ENCODE measurements at places on chromosomes 6 and 20. TPM values are rescaled to one million over a fixed set of nuclear protein-coding genes. Genes with fewer than 3 reads are reported as not detected.

Gene BPIFB4
- total RNA-seq, result not detected

Gene ZHX3
- total RNA-seq, result 23.0 TPM

Gene IL17A
- total RNA-seq, result not detected

Gene PKIB
- not detected for total RNA-seq

Gene FERMT1
- 7.6 TPM for total RNA-seq

Gene HLA-DOB
- 0.28 TPM for total RNA-seq

- no peaks in the 10 kb centered on the region for H3K27me3 ChIP-seq
- DNase-seq, result no peak
- no peaks in the 10 kb centered on the region for H3K36me3 ChIP-seq
- no peak overlapping the region for H3K27ac ChIP-seq
- no peak overlapping the region for H3K4me3 ChIP-seq
Observed at GRCh38 chr20:36331209-36331608, 25.1 kb downstream of the DLGAP4 start.

DNA sequence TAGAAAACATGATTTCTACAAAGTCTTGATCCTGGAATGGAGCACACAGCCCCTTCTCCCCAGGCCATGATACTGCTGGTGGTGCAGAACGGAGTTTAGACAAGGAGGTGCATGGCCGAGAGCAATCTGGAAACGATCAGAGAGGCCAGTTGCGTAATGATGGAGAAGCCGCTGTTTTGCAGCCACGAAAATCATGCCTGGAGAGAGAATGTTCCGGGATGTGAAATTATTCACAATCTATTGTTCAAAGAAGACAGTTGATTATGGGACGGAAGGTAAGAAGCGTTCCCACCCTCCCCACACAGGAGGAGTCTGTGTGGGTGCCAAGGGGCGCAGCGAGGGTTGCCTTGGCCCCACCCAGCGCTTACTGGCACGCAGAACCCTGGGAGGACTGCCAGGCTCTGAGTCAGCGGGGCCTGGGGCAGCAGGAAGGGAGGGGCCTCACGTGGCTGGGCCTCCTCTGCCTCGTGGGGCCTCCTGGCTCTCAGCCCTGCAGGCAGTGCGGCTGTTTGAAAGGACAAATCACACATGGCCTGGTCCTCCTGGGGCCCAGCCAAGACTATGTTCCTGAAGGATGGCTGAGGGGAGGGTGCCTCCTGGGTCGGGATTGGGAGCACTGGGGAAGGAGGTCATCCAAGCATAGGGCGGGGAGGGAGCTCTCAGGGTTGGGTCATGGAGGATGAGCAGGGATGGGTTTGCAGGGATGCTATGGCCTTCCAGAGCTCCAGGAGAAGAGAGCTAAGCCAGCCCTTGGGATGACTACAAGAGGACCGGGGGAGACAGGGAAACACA, 8.7 kb upstream of the AP5S1 start:
- peak; percentile 99 for DNase-seq
- H3K4me1 ChIP-seq, result peaks cover 33% of the 10 kb centered on the region
- peak overlapping the region; percentile 93 for H3K27ac ChIP-seq

DNA sequence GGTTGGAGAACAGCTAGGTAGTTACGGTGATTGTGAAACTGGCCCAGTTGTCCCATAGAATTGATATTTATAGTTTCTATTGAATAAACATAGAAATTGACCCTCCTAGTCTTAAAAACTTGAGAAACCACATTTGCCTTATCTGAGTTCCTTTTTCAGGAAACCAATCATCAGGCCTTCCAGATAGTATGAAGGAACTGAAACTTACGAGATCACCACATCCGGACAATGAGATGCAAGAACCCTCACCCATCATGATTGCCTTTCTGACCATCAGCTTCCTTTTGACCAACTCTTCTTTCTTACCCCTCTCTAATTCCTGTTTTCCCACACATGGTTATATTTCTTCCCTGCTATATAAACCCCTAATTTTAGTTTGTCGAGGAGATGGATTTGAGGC, 21.8 kb downstream of the SLC35F1 start:
- H3K36me3 ChIP-seq, result no peaks in the 10 kb centered on the region
- no peaks in the 10 kb centered on the region for H3K27me3 ChIP-seq
- H3K4me3 ChIP-seq, result no peak overlapping the region
- no peak for DNase-seq
- no peak overlapping the region for H3K27ac ChIP-seq

DNA sequence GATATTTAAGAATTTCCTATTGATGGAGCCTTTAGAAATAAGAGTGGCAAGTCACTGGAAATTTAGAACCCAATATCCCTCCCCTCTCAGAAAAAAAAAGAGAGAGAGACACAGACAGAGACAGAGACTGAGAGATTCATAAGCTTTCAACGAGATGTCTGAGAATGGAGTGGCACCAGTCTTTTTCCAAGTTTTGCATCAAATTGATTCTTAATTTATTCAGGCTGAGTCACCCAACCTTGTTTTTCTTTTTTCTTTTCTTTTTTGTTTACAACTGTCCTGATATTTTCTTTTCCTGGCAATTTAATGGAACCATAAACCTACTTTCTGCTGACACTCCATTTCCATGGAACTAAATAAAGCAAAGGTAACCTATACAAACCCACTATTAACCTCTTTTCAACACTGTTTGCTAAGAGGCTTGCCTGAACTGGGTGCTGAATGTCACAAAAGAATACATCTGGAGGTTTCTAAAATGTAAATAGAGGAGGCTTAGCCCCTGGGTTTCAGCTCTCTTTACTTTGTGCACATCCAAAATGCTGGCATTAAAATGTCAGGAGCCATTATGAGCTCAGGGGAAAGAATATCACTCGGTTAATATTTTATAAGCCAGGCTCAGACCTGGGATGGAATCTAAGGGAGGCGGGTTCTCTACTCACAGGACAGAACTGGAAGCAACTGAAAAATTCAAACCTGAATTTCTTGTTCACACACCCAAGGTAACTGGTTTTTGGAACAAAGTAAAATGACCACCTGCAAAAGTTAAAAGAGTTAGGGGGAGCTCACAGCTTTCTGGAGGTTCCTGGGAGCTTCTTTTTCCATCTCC, 100.8 kb downstream of the BFSP1 start:
- no peak overlapping the region for H3K4me3 ChIP-seq
- no peaks in the 10 kb centered on the region for H3K4me1 ChIP-seq
- H3K27ac ChIP-seq, result no peak overlapping the region
- H3K27me3 ChIP-seq, result no peaks in the 10 kb centered on the region
- DNase-seq, result no peak

DNA sequence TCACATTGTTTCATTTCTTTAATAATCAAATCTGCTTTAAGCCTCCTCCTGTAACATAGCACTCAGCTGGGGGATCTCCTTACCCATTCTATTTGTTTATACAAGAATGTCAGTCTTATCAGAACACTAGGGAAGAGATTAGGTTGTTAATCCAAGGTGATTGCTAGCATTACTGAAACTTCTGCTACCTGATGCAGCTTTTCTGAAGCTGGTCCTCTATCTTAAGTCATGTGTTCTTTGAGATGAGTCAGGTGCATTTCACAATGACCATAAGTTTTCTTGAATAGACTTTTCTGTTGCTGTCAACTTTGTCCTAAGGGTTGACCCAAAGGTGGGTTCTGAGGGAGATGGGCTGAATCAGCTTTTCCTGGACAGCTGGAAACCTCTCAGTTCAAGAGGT, 60.7 kb upstream of the SYNCRIP start:
- no peak overlapping the region for H3K27ac ChIP-seq
- H3K4me3 ChIP-seq, result no peak overlapping the region
- no peaks in the 10 kb centered on the region for H3K36me3 ChIP-seq
- H3K27me3 ChIP-seq, result no peaks in the 10 kb centered on the region

- H3K4me1 ChIP-seq, result no peaks in the 10 kb centered on the region
- H3K27me3 ChIP-seq, result no peaks in the 10 kb centered on the region
- H3K36me3 ChIP-seq, result no peaks in the 10 kb centered on the region
- H3K27ac ChIP-seq, result no peak overlapping the region
- DNase-seq, result no peak
Observed at GRCh38 chr20:6636209-6637159, 131.0 kb upstream of the BMP2 start.

- no peaks in the 10 kb centered on the region for H3K27me3 ChIP-seq
- no peak overlapping the region for H3K4me3 ChIP-seq
- H3K27ac ChIP-seq, result no peak overlapping the region
- no peak for DNase-seq
Observed at GRCh38 chr6:149905371-149905910, 7.5 kb upstream of the RAET1E start.

DNA sequence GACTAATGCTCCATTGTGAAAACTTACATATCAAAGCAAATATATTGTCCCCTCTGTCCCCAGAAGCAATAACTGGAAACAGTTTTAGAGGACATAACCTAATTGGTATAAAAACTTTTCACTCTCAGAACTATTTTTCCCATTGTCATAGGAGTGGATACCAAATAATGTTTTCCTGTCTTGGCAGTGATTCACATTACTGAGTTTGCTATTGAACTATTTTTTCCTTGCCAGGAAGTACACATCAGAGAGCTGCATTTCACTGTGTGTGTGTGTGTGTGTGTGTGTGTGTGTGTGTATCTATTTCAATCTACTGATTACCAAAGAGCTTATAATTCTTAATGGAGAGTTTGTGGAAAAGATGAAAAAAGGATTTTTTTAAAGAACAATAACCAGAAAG, 45.4 kb downstream of the AKAP12 start:
- H3K27ac ChIP-seq, result peak overlapping the region; percentile 17
- peak; percentile 53 for DNase-seq
- H3K4me3 ChIP-seq, result no peak overlapping the region
- H3K4me1 ChIP-seq, result no peaks in the 10 kb centered on the region
- no peaks in the 10 kb centered on the region for H3K36me3 ChIP-seq

DNA sequence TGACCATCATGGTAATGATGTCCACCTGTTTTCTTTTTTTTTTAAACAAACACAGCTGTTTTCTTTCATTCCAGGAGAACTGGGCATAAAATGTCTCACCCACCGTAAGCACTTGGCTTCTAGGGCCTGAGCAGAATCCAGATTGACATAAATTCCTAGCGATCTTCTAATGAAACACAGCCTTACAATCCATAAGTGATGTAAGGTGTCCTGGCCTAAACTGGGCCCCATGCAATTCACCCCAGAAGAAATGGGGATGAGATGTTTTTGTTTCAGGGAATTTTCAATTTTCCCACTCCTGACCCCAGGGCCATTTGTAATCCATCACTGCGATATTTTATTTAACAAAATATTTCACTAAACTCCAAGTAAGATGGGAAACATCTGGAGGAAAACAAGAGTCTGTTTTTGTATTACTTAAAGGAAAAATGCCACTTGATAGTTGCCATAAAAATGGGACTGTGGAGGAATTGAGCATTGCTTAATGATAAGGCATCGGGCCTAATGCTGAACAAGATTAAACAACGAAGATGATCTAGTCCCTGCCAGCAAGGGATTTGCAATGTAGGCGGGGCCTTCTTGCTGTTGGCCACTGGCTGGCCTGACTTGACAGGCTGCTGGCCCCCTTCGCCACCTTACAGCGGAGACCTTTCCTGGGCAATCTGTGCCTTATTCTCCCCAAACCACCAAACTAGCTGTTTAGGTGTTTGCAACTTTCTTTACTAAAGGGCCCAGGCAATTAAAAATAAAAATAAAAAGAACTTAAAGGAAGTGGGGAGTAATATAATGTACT, 183.7 kb downstream of the CD109 start:
- no peaks in the 10 kb centered on the region for H3K27me3 ChIP-seq
- no peaks in the 10 kb centered on the region for H3K4me1 ChIP-seq
- H3K36me3 ChIP-seq, result no peaks in the 10 kb centered on the region
- no peak overlapping the region for H3K4me3 ChIP-seq
- DNase-seq, result no peak

DNA sequence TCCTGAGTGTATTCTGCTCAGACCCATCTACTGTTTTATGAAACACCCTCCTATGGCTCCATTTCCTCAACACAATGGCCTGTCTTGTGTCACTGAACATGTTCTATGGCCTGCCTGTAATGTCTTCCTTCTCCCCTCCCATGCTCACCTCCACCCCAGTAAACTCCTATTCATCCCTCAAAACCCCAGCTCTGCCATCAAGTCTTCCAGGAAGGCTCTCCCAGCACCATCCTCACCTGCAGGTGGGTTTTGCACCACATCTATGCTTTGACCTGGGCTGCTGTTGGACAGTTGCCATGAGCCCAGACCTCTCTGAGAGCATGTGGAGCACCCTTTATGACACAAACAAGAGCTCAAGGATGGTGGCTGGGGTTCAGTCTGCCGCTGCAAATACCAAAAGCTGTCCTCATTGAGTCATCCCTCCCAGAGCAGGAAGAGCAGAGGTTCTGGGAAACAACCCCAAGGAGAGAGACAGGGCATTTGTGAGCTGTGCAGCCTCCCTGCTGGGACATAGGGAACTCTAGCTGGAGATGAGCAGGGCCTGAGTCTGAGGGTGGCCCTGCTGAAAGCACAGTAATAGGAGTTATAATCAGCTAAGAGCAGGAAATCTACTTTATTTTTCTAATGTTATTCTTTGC, 93.8 kb upstream of the CD93 start:
- no peak overlapping the region for H3K27ac ChIP-seq
- H3K27me3 ChIP-seq, result no peaks in the 10 kb centered on the region
- H3K4me1 ChIP-seq, result no peaks in the 10 kb centered on the region
- H3K4me3 ChIP-seq, result no peak overlapping the region
- no peak for DNase-seq

- no peak for DNase-seq
- no peaks in the 10 kb centered on the region for H3K4me1 ChIP-seq
- no peak overlapping the region for H3K27ac ChIP-seq
Observed at GRCh38 chr6:87197547-87197946, 42.2 kb downstream of the ZNF292 start.
